ENCODE measurements at places on chromosomes 12 and 14.

GRCh38 chr14:99637624-99638023 lies 7.3 kb upstream of the HHIPL1 start:
- no peak for DNase-seq

DNA sequence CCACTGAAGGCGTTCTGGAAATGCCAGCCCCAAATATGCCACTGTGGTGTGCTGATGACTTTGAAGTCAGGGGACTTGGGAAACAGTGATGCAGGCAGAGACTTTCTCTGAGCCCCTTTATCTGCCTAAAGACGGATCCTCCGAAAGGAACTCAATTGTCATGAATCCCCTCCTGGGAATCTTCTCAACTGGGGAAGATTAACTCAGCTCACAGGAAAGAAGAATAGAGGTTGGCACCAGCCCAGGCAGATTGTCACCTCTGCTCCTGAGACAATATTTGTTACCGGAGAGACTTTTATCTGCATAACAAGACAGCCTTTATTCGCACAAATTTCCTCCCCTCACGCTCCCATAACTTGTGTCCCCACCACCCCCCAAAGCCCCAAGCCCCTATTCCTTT lies 414.4 kb downstream of the FUT8 start:
- no peak for DNase-seq

- DNase-seq = no peak
These were observed 39.5 kb downstream of the FRMD6 start for GRCh38 chr14:51691176-51691575.

DNA sequence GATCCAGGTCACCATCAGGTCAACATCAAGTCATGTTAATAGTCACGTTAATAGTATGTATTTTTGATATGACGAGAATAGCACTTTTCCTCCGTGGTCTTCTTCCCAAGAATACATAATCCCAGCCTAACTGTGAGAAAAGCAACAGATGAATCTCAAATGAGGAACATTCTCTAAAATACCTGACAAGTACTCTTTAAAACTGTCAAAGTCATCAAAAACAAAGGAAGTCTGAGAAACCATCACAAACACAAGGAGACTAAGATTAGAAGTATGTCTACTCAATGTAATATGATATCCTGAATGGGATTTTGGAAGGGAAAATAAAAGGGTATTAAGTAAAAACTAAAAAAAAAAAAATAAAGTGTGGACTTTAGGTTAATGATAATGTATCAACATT lies 36.8 kb upstream of the GLIPR1 start:
- no peak for DNase-seq

DNA sequence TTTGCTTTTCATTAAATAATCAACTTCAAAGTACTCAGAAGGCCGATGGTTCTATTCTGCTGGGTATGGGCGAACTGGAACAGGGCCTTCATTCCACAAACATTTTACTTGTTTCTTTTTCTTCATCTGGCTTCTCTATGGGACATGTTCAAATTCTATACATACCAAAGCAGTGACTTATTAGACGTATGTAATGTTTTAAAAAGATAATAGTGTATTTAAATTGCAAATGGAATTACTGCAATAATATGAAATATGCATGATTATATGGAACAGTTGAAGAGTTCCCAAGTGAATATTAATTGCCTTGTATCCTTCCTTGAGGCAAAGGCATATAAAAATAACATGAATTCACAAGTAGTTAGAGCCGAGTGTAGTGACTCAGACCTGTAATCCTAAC lies 75.5 kb downstream of the FAR2 start:
- no peak for DNase-seq
